Skin of body (tissue), 3 donors: ENCODE measurements at places on chromosomes 5 and 9. TPM values are rescaled to one million over a fixed set of nuclear protein-coding genes. Genes with fewer than 3 reads are reported as not detected.

Gene SHC3
- total RNA-seq, result 0.79 TPM

Gene ARID3C
- total RNA-seq, result not detected

Gene ZMAT2
- total RNA-seq, result 31.4 TPM

Gene HRCT1
- not detected for total RNA-seq

Gene CCDC192
- not detected for total RNA-seq

Gene BTNL8
- total RNA-seq, result 0.49 TPM

Gene TMC1
- total RNA-seq, result 0.69 TPM

Gene SLC36A2
- total RNA-seq, result 0.20 TPM

Gene EDIL3
- total RNA-seq, result 19.3 TPM

Gene PRDM9
- total RNA-seq, result not detected

Gene OLFML2A
- total RNA-seq, result 49.1 TPM

Gene CKMT2
- 20.3 TPM for total RNA-seq

Gene BAG1
- 64.7 TPM for total RNA-seq

Gene ZFR
- 66.1 TPM for total RNA-seq

Gene KIF4B
- total RNA-seq, result not detected

Gene TMEM174
- total RNA-seq, result not detected

Gene SLCO6A1
- total RNA-seq, result not detected

Gene SLC1A3
- 61.1 TPM for total RNA-seq

Gene BARHL1
- total RNA-seq, result not detected

Gene SCGB3A2
- not detected for total RNA-seq

Gene SLC2A6
- total RNA-seq, result 1.8 TPM

Gene ELOVL7
- 12.9 TPM for total RNA-seq

Gene IL9
- not detected for total RNA-seq

Gene PCDHB11
- 3.5 TPM for total RNA-seq
